Urinary bladder (tissue), 4 donors: ENCODE measurements at places on chromosomes 11 and 22.

DNA sequence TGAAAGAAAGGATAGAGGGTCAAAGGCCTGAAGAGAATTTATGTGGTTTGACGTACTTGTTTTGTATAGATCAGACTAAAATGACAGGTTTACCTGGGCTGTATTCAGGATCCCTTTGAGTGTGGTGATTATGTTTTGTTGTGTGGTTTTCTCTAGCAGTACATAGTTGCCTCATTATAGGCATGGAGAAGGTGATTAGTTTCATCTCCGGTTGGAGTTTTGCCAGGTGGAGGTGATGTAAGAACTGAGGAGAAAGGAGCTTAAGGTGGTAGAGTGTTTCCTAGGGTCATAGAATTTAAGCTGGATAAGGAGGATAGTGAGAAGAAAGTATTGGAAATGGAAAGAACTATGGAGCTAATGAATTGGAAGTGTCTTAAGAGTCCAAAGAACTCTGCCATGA lies 229.0 kb downstream of the TMEM135 start:
- no peak for DNase-seq

DNA sequence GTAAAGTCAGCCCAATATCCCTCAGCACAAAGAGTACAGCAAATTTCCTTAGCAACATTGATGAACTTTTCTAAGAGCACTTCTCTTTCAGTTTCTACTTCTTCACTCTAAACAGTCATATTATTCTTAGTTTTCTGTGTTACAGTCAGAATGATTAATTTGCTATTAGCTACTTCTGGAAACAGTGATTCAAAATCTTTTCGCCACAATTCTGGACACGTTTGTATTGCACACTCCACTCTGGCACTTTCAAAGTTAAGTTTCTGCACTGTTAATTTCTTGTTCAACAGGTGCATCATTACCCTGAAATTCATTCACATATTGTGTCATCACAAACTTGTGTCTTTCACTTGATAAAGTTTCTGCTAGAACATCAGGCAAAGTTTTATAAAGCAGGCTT lies 22.5 kb downstream of the ABTB2 start:
- no peak for DNase-seq

DNA sequence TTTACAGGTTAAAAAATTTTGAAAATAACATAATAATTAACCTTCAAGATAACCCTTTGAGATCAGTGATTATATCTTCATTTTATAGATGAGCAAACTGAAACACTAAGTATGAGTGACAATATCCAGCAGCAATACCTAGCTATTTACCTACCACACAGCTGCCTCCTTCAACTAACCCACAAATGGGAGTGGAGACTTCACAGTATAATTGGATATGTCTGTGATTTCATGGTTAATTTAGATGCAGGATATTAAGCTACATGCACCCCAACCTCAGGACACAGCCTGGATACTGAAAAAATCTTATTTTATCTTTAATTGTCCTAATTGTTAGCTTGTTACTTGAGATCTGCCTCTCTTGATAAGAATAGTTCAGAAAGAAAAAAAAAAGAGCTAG lies 297.2 kb upstream of the ANO5 start:
- no peak for DNase-seq

- no peak for DNase-seq
Observed at GRCh38 chr22:49815641-49816091, 12.0 kb downstream of the BRD1 start.

DNA sequence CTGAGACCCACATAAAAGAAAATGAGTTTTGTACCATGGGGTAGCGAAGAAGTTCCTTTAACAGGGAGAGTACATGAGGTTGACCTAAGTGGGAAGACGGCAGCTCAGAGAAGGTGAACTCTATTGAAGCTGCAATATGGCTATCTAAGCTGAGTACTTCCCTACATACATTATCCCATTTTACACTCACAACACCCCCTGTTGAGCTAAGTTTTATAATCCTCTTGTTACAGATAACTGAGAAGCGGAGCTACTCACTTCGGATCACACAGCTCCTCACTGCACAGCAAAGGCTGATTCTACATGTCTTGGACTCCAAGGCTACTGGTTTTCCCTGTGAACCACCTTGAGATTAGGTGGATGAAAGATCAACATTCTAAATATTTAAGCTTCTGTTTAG lies 8.2 kb upstream of the PIWIL4 start:
- no peak for DNase-seq

DNA sequence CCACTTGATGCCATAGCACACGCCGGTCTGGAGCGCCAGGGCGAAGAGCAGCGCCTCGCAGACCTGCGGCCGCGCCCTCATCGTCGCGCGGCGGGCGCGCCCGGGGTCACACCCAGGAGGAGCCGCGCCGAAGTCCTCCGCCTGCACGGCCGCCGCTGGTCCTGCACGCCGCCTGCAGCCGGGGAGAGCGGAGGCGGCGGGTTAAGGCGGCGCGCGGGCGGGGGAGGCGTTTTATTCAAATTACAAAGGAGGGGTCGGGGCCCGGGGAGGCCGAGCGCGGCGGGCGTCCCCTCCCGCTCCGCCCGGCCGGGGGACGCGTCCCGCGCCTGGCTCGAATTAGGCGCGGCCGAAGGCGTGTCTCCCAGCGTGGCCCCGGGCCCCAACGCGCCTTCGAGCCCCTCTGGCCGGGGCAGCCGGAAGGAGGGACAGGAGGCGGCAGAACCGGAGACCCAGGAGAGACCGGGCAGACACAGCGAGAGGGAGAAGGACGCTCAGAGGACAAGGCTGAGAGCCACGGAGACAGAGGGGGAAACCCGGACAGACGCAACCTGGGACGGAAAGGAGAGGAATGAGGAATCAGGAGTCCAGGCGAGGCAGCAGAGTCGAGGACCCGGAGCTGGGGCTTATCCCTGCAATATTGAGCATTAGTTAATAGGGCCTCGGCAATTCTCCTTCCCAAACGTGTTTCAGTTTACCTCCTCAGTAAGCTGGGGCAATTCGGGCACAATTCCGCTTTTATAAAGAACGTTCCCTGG lies at the start of gene WNT11:
TSS of gene WNT11 (minus strand) at position 176 of the 755 bp plus-strand sequence. CDS start at position 81, 95 bp downstream.
- no peak for DNase-seq

GRCh38 chr11:2320568-2321310 lies 18.9 kb downstream of the TSPAN32 start:
- DNase-seq = no peak

- DNase-seq = no peak
Observed at GRCh38 chr11:88363648-88364065, 26.1 kb upstream of the CTSC start.

- DNase-seq = no peak
Observed at GRCh38 chr22:43126501-43127165, 16.1 kb downstream of the BIK start.

DNA sequence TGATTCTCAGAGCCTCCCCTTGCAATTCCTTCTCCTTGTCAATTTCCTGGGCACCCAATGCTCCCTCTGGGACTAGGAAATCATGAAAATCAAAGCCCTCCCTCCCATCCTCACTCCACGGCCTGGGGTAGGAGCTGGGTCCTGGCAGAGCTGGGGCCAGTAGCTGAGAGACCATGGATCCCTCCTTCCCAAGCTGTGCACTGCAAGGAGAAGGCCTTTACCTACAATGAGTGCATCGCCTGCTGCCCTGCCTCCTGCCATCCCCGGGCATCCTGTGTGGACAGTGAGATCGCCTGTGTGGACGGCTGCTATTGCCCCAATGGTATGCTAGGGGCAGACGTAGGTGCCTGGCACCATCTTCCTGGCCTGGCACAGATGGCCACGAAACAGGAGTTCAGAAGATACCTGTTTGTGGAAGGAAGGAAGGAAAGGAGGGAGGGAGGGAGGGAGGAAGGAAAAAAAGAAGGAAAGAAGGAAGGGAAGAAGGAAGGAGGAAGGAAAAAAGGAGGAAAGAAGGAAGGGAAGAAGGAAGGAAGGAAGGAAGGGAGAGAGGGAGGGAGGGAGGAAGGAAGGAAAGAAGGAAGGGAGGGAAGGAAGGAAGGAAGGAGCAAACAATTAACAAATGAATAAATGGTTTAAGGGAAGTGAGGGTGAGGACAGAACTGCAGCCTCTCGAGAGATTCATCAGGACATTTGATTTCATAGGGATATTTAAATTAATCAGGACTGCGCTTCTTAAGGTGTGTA lies 12.5 kb downstream of the OTOG start:
- no peak for DNase-seq

DNA sequence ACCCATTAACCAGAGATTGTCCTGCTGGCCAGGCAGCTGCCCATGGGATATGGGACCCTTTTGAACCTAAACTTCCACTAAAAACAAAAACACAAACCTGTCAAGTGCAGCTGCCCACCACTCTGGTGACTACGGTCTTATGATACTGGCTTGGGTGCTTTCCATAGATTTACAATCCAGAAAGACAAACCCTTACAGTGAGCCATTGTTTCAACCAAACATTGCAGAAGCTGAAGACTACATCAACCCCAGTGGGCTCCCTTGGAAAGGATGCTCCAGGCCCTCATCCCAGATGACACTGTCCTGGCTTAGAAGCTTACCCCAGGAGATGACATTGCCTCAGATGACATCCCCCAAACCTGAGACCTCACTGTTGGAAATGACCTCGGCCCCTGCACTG lies 56.9 kb upstream of the WNT11 start:
- no peak for DNase-seq

GRCh38 chr22:49514211-49514610 lies 313.5 kb downstream of the BRD1 start:
- no peak for DNase-seq

- no peak for DNase-seq
Observed at GRCh38 chr22:22893077-22893805, 5.6 kb downstream of the IGLL5 start.

DNA sequence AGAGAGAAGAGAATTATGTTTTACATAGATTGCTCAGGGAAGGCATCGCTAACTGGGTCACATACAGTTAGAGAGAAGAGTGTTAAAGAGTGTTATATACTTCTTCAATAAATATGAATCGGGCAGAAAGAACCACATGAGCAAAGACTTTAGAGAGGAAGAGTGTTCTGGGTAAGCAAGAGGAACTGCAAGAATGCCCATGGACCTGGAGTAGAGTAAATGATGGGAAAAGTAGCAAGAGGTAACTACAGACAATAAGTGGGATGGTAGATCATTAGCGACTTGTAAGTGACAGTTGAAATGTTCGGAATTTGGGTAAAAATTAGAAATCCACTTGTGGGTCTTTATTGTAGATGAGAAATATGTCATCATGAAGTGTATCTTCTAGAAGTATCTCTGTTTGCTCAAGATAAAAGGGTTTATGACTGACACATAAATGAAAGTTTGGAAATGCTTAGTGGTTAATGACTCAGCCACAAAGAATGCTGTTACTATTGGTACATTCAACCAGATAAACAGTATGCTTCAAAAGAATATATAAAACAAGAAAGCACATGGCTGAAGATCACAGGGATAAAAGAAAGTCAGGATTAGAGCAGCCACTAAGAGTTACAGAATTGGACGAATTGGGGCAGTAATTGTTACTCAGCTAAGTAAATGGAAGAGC lies 229.3 kb downstream of the CASP12 start:
- peak; percentile 25 for DNase-seq

DNA sequence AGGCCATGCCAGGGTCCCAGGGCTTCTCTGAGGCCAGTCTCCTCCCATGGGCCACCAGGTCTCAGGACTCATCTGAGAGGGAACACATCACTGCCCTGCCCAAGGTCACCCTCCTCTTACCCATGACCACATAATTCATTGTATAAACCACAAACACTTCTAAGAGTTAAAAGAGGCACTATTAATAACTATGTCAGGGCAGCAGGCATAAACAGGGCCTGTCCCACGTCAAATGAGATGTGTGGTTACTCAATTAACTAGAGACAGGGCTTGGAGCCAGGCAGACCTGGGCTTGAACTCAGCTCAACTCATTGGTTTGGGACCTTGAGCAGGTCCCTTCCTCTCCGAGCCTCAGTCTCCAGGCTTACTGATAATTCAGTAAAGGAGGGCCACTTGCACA lies 33.1 kb downstream of the ARAP1 start:
- no peak for DNase-seq
